ENCODE measurements at places on chromosomes 7 and 10.

DNA sequence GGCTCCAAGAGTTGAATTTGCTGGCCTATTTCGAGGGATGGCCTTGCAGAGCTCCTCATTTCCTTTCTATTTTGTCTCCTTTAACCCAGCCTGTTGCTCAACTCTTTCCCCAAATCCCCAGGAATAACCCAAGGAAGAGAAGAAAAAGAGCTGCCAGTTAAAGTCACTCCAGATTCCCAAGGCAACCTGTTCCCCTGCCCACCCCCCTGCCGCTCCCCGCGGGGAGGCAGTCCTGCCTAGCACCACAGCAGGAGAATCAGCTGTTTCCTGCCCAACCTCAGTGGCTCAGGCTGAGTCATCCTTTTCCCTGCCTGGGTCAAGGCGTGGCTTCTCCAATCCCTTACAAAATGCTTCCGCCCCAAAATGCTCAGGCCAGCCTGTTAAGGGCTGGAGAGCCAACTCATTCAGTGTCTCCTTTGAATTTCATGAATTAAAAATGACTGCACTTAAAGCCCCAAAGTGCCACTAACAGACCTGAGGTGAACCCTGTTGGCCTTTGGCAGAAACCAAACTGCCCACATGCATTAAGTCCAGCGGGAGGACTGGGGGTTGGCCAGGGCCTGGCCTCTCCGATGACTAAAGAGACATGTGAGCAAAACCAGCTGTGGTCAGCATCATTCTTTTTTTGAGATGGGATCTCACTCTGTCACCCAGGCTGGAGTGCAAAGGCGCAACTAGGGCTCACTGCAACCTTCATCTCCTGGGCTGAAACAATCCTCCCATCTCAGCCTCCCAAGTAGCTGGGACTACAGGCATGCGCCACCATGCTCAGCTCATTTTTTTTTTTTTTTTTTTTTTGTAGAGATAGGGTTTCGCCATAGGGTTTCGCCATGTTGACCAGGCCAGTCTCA, 83.2 kb upstream of the KIF5B start:
- DNase-seq = no peak

GRCh38 chr7:122027058-122027457, 117.0 kb downstream of the AASS start:
- no peak for DNase-seq

GRCh38 chr7:89049043-89049442, 253.5 kb upstream of the TEX47 start:
- DNase-seq = no peak

DNA sequence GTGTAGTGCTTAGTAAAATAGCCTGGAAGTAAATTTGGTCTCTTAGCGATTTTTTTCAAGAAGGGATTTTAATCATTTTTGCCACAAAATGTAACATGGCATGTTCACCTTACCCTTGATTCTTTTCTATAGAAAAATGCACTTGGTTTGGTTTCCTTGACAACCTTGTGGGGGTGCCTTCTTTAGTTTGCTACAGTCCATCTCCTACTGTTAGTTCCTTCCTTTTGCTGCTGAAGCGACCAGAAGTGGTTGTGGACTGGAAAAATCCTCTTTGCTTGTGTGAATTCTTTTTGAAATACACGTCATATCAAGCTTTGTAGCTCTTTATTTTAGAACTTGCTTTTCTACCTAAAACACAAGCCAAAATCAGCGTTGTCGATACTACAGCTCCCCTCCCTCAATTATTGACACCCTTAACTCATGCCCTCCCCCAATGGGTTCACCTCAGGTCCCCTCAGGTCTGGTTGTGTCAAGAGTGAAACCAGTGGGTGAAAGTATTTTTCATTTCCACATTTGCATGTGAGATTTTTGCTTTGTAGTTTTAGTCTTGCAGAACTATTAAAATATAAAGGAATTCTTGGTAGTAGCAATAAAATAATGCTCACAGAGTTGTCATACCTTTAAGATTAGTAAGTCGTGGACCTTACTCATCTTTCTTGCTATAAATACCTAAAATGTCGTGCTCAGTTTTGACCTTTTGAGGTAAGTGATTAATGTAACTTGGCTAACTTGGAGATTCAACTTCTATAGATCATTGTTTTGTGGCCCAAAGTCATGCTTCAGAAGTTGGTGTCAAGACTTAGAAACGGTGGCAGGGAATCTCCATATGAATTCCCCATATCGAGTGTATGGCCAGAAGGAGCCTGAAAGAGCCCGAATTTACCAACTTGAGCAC, 1.5 kb downstream of the ACTR3B start:
- DNase-seq = no peak

DNA sequence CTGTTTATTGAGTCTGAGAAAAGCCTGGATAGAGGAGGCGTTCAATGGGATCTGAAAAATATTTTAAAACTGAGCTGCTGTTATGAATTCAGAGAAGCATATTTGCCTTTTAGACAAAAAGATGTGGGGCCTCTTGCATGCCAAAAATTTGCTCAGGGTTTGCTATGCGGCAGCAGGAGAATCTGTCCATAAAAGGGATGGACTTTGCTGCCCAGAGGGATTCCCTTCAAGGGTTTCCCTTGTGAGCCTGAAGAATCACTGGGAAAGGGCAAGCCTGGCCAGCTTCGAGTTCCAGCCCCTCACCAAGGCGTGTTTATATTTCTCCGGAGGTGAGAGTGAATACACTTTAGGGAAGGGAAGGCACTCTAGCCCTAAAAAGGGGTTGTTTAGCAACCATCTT, 55.5 kb upstream of the CALD1 start:
- DNase-seq = no peak

GRCh38 chr10:30430544-30431298, 3.3 kb upstream of the MAP3K8 start:
- no peak for DNase-seq

GRCh38 chr10:50286996-50287803, 35.9 kb upstream of the ASAH2 start:
- DNase-seq = no peak

- DNase-seq = no peak
These were observed 38.8 kb upstream of the ASL start for GRCh38 chr7:66036788-66037187.

GRCh38 chr7:50962281-50962883, 179.7 kb upstream of the GRB10 start:
- DNase-seq = no peak

GRCh38 chr7:108322925-108323832, 133.1 kb downstream of the NRCAM start:
- no peak for DNase-seq

DNA sequence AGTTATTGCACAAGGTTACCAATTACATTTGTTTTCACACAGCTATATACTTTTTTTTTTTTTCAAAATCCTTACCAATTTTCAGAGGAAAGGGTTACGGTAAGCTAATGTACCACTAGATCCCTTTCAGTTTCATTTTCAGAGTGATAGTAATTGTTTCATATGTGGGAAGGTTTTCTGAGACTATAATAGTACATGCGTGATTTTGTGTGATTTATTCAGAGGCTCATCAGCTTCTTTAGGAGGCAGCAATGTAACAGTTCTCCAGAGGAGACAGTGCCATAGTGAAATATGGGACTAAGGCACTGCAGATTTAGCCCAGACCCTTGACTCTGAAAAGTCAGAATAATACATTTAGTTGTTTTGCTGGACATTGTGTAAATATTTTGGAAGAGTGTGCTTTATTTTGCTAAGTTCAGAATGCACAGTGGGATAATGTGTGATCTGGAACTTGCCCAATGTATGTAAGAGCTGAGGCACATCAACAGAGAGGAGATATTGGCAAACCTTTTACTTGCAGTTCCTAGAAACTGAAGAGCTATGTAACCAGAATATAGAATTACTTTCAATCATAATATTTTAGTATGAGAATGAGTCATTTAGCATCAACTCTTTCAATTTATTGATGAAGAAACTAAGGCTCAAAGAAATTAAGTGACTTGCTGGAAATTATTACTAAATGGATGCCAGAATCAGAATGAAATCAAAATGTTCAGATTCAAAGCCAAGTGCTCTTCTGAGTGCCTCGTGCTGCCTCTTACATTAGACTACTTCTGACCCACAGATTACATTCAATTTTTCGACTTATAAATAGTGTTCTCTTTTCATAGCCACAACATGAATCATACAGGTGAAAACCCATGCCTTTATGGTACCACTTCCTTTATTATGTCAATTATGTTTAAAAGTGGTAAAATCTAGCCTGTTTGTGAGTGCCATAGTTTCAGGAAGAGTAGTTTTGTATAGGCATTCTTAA, 207.7 kb upstream of the TEX47 start:
- DNase-seq = no peak

- DNase-seq = no peak
These were observed 1.2 kb upstream of the TMEM72 start for GRCh38 chr10:44909910-44910309.

GRCh38 chr7:112494656-112495055, 13.9 kb downstream of the LSMEM1 start:
- DNase-seq = no peak

DNA sequence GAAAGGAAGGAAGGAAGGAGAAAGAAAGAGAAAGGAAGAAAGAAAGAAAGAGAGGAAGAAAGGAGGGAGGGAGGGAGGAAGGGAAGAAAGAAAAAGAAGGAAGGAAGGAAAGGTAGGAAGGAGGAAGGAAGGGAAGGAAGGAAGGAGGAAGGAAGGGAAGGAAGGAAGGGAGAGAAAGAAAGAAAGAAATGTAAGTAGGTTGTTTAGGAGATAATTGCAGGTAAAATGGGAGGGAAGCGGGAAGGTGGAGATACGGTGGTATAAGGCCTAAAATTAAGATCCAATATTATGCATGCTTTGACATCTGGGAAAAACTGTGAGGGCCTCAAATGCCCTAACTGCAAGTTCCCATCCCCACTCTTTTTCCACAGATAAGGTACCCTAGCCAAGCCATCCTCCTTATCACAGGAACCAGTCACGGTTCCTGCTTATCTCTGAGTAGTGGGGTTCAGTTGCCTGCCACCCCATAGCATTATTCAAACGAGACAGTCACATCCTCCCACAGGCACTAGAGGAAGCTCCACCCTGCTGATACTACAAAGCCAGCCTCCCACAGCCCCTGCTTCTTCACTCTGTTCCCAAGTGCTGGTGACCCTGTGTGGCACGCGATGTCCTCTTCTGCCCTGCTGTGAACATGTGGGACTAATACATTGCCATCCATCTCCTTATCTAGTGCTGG, 28.7 kb downstream of the ST8SIA6 start:
- DNase-seq = no peak

- DNase-seq = no peak
These were observed 58.9 kb upstream of the WAPL start for GRCh38 chr10:86580521-86580891.

- DNase-seq = no peak
These were observed 42.3 kb upstream of the SORCS1 start for GRCh38 chr10:107206833-107207232.

DNA sequence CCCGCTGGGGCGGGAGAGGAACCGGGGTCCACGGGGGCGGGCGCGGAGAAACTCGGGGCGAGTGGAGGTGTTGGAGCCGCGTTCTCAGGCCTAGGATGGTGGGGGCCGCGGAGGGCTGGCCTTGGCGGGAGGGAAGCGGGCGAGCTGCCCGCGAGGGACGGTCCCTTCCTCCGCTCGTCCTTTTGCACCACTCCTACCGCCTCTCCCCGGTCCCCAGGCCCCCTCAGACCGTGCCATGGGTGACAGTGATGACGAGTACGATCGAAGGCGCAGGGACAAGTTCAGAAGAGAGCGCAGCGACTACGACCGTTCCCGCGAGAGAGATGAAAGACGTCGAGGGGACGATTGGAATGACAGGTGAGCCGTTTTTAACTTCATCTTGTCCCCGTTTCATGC, 451 bp downstream of the SRRT start:
- DNase-seq = no peak

- no peak for DNase-seq
These were observed 5.3 kb downstream of the CALCR start for GRCh38 chr7:93569189-93569588.

DNA sequence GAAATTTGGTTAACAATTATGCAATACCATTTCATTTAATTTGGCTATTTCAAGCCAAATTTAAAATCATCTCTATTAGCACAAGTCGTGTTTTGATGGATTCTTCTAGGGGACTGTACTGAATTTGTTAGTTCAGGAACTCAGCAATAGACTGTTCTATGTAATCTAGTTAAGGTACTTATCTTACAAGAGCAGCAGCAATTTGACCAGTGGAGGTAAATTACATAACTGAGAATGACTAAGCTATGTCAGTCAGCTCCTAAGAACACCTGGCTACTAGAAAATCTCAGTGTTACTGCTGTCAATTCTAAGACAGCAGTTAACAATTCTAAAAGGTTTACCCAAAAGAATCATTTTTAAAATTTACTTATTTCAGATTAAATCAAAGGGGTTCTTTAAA, 513.9 kb upstream of the ZWINT start:
- no peak for DNase-seq

GRCh38 chr10:30488316-30488715, 54.3 kb downstream of the MAP3K8 start:
- DNase-seq = no peak

DNA sequence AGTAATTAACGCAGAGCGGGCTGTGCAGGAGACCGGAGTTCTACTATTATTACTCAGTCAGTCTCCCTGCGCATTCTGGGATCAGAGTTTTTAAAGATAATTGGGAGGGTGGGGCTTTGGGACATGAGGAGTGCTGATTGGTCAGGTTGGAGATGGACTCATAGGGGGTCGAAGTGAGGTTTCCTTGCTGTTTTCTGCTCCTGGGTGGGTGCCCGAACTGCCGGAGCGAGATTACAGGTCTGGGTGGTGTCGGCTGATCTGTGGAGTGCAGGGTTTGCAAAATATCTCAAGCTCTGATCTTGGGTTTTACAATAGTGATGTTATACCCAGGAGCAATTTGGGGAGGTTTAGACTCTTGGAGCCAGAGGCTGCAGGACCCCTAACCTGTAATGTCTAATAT, 3.9 kb upstream of the LRRC27 start:
- no peak for DNase-seq

DNA sequence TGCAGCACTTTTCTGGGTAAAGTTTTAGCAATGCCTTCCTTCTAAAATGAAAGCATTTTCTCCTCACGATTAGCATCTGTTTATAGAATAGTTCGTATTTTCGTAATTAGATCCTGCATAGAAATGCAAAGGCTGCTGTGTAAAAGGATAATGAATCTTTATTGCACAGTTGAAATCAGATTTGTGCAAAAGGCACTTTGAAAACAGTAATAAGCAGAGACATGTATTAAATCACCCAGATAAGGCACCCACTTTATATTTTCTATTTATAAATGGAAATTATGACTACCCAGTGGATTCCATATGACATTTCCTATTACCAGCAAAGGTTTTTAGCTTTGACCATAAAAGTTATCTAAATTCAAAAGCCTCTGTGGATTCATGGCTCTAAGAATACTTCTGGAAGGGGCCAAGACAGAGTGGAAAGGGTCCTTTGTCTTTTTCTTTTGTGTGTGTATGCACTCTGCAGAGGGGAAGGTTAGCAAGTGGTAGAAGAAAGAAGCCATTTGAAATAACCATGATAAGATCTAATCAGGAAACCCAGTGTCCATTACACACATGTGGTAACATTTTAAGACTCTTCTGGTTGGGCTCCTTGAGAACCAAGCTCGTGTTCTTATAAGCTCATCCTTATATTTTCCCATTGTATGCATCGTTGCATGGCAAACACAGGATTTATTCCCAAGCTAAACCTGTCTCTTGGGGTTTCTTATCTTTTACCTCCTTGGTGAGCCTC, 612.1 kb downstream of the AUTS2 start:
- no peak for DNase-seq
